ENCODE measurements at places on chromosomes 3 and 15. TPM values are rescaled to one million over a fixed set of nuclear protein-coding genes. Genes with fewer than 3 reads are reported as not detected.

GRCh38 chr3:64908251-64908685 is 220.5 kb upstream of the ADAMTS9 start:
- no peaks in the 10 kb centered on the region for H3K36me3 ChIP-seq
- H3K4me3 ChIP-seq: no peak overlapping the region
- peaks cover 6% of the 10 kb centered on the region for H3K4me1 ChIP-seq
- no peaks in the 10 kb centered on the region for H3K27me3 ChIP-seq
- H3K27ac ChIP-seq: no peak overlapping the region

- DNase-seq: no peak
- no peak overlapping the region for H3K4me3 ChIP-seq
- H3K27me3 ChIP-seq: no peaks in the 10 kb centered on the region
- peaks cover 12% of the 10 kb centered on the region for H3K4me1 ChIP-seq
Observed at GRCh38 chr3:43210049-43211027, 76.0 kb upstream of the SNRK start.

The NR1I2 gene
- not detected for total RNA-seq

DNA sequence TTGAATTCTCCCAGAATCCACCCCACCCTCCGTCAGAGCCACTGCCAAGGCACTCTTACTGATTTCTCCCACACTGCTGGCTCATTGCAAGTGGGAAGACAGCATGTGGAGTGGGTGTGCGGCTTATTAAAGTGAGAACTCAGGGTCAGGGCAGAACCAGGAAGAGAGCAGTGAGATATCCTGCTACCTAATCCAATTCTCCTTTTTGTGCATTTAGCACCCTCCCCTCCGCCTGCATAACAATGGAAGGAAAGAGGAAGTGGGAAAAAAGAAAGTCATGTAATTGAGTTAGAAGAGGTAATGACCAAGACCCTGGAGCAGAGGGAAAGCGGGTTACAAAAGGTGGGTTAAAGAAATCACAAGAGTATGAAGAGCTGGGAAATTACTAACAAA is 27.8 kb upstream of the PIK3CB start:
- H3K36me3 ChIP-seq: no peaks in the 10 kb centered on the region
- no peaks in the 10 kb centered on the region for H3K27me3 ChIP-seq
- H3K4me1 ChIP-seq: peaks cover 20% of the 10 kb centered on the region
- peak overlapping the region; percentile 89 for H3K27ac ChIP-seq
- H3K4me3 ChIP-seq: peak overlapping the region; percentile 46

The ANKRD34C gene
- not detected for total RNA-seq

DNA sequence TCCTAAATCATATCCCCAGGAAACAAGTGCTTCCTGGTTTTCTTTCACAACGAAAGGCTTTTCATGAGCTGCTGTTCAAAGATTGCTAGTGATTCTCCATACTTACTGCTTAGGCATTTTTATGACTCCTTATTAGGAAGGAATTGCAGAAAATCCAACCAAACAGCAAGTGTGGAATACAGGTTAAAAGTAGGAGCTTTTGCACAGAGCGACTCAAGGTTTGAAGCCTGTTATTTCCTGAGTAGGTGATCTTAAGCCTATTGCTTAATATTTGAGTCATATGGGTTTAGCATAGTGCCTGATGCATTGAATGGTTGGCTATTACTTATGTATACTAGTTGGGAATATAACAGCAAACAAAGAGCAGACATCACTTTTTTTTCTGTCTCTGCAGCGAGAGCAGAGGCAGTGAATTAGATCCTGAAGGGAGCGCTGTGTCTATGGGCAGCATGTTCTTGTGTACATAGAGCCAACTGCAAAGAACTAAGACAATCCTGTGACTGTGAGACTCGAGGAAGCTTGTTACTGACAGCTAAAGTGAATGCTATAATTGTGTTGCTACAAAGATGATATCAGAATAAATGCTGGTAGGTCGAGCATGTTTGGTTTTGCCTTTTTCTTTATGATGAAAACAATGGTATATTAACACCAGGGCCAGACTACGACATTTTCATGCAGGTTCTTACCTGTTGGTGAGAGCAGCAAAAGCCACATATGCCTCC is 6.3 kb downstream of the TM4SF1 start:
- DNase-seq: peak; percentile 74
- H3K27me3 ChIP-seq: no peaks in the 10 kb centered on the region
- H3K4me3 ChIP-seq: peak overlapping the region; percentile 38
- no peak overlapping the region for H3K27ac ChIP-seq
- H3K4me1 ChIP-seq: peaks cover 56% of the 10 kb centered on the region

The LRTM1 gene
- total RNA-seq: not detected

The P2RY13 gene
- total RNA-seq: not detected

GRCh38 chr3:129892857-129893580 is 492 bp downstream of the TMCC1 start:
- peaks cover 5% of the 10 kb centered on the region for H3K36me3 ChIP-seq
- H3K27ac ChIP-seq: peak overlapping the region; percentile 81
- DNase-seq: peak; percentile 55
- H3K4me3 ChIP-seq: peak overlapping the region; percentile 92
